ENCODE measurements at places on chromosomes 7 and 10.

DNA sequence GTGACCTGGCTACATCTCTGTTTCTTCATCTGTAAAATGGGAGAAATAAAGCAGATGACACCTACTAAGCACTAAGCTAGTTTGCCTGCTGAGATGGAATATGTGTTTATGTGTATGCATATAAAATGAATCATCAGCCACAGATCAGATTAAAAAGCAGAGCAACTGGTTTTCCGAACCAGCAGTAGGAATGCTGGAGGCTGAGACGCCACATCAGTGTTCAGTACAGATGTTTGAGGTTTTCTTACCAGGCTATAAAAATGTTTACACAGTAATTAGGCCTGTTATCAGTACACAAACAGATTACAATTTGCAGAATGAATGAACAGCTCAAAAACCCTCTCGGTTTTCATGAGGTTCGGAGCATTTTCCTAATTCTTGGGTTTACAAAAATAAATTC lies 85.8 kb downstream of the CALN1 start:
- DNase-seq: no peak

DNA sequence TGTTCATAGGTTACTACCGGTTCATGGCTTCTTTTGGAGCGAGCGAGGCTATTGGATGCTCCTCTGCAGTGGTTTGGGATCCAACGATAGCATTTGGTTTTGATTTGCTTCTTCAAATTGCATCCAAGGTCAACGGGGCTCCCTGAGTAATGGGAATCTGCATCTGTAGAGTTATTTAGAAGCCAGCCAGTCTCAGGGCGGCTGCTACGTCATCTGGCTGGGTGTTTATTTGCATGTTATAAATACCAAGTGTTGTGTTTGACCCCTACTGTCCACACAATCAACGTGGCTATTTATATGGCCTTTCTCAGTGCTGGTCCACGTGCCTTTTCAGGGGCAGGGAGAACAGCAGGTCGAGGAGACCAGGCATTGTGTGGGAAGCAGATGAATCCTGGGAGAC lies 137.7 kb downstream of the PRPF18 start:
- peak; percentile 80 for DNase-seq

DNA sequence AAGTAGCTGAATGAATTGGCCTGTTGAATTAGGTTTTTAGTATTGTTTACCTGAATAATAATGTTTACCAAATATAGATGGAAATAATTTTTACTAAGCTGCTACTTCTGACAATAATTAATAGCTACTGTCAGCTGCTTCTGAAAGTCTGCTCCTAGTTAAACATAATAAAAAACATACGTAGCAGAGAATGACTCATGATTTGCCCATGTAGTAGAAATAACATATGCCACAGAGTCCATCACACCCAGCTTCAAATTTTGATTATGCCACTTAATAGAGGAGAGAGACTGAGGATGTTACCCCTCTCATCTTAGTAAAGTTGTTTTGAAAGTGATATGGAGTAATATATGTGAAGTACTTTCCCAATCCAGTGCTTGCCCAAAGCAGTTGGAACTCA lies 57.6 kb upstream of the MDFIC start:
- DNase-seq: no peak

DNA sequence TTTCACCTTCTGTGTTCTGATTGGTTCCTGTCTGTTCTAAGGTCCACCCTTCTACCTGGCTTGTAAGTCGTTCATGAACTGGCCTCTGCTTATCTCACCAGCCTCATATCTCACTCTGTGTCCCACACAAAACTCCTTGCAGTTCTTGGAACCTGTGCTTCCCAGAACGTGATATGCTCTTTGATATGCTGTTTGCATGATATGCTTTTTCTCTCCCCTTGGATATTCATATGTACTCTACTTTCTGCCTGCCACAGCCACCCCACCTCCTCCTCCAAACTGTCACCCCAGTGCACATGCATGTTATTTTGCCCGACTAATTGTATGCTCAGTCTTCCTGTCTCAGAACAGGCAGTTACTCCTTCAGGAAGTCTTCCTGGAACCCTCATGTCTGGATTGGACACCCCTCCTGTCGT lies 1.9 kb upstream of the ITPRIP start:
- no peak for DNase-seq

DNA sequence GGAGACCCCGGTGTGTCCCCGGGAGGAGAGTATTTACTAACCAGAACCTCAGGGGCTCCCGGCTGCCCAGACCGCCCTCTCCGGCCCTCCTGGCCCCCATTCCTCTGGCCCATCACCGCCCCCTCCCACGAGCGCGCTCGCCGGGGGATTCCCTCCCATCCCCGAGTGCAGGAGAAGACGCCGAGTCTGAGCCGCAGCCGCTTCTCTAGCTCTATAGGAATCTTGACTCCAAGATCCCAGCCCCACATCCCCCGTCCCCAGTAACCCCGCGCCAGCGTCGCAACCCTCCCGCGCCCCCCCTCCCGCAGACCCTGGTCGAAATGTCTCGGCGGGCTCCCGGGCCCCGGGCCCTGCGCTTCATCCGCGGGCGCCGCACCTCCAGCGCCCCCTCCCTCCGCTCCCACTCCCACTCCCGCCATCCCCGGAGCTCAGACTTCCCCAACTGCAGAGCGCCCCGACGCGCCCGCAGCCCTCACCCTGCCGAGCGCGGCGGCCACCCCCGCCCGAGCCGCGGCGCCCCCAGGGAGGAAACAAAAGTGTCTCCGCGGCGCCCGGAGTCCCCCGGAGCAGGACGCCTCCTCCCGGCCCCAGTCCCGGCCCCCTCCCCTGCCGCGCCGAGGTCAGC lies 541 bp downstream of the ELMO1 start:
- DNase-seq: no peak

GRCh38 chr7:105189859-105190492 lies 176.0 kb downstream of the KMT2E start:
- no peak for DNase-seq
